Activated CD8-positive, alpha-beta T cell treated with anti-CD3 and anti-CD28 coated beads, Interleukin-2, amount 10 ng/mL, durations not matched to agents 7 days and 5 days (primary cell): ENCODE measurements at places on chromosomes 6 and 20. TPM values are rescaled to one million over a fixed set of nuclear protein-coding genes. Genes with fewer than 3 reads are reported as not detected.

HLA-DQA2 gene
- total RNA-seq: not detected

MAP7 gene
- total RNA-seq: 0.31 TPM

TFAP2C gene
- total RNA-seq: not detected

PLA2G7 gene
- not detected for total RNA-seq

LY6G6C gene
- 0.26 TPM for total RNA-seq

ELOVL4 gene
- 0.74 TPM for total RNA-seq

GRCh38 chr6:153966001-153966400 lies 73.0 kb upstream of the OPRM1 start:
- peaks cover 5% of the 10 kb centered on the region for H3K4me1 ChIP-seq
- H3K4me3 ChIP-seq: no peak overlapping the region
- H3K27me3 ChIP-seq: no peaks in the 10 kb centered on the region

- H3K36me3 ChIP-seq: no peaks in the 10 kb centered on the region
- H3K4me1 ChIP-seq: no peaks in the 10 kb centered on the region
- H3K4me3 ChIP-seq: no peak overlapping the region
- no peaks in the 10 kb centered on the region for H3K27me3 ChIP-seq
- H3K27ac ChIP-seq: no peak overlapping the region
Measured at GRCh38 chr6:146289816-146290588, 253.6 kb upstream of the RAB32 start.

- no peak for DNase-seq
- no peak overlapping the region for H3K27ac ChIP-seq
- no peak overlapping the region for H3K4me3 ChIP-seq
- no peaks in the 10 kb centered on the region for H3K4me1 ChIP-seq
- no peaks in the 10 kb centered on the region for H3K36me3 ChIP-seq
- no peaks in the 10 kb centered on the region for H3K27me3 ChIP-seq
Measured at GRCh38 chr6:81933608-81934051, 181.1 kb upstream of the TENT5A start.

COL11A2 gene
- 0.83 TPM for total RNA-seq

DNA sequence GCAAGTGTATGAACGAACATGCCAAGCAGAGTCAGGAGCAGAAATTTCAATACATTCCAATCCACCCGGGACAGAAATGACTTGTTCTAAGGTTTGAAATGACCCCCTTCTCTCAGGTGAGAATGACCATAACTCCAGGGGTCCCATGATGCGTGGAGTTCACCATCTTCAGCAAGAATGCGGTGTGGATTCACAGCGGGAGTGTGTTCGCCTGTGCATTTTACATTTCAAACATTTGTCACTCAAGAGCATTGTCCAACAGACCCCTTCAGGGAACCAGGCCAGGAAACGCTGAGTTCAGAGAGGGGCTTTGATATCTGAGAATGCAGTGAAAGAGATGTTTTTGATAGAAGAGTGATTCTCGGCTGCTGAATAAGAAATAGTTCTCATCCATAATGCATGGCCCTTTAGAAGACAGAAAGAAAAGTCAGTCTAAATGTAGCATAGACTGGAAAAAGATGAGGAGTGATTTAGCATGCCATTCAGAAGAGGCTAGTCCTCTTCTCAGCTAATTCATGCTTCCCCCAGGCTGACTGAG lies 200.3 kb upstream of the KCNG1 start:
- DNase-seq: no peak
- no peak overlapping the region for H3K27ac ChIP-seq
- H3K4me3 ChIP-seq: no peak overlapping the region
- H3K4me1 ChIP-seq: peaks cover 6% of the 10 kb centered on the region
- H3K36me3 ChIP-seq: no peaks in the 10 kb centered on the region
